Upper lobe of left lung (tissue), 6 donors: ENCODE measurements at places on chromosomes 11 and 22. TPM values are rescaled to one million over a fixed set of nuclear protein-coding genes. Genes with fewer than 3 reads are reported as not detected.

Gene PRG3
- total RNA-seq: not detected

Gene NPAS4
- total RNA-seq: not detected

- H3K27ac ChIP-seq: no peak overlapping the region
- no peak overlapping the region for H3K4me3 ChIP-seq
- no peak for DNase-seq
- H3K27me3 ChIP-seq: no peaks in the 10 kb centered on the region
- H3K4me1 ChIP-seq: peaks cover 20% of the 10 kb centered on the region
Observed at GRCh38 chr11:119691020-119691666, 37.9 kb downstream of the NECTIN1 start.

- H3K4me1 ChIP-seq: no peaks in the 10 kb centered on the region
- DNase-seq: no peak
- no peaks in the 10 kb centered on the region for H3K27me3 ChIP-seq
Observed at GRCh38 chr11:14703731-14704130, 60.1 kb downstream of the PDE3B start.

GRCh38 chr11:82986446-82986845 is 84.9 kb downstream of the DDIAS start:
- no peak overlapping the region for H3K4me3 ChIP-seq
- no peak for DNase-seq
- no peak overlapping the region for H3K27ac ChIP-seq
- no peaks in the 10 kb centered on the region for H3K4me1 ChIP-seq

GRCh38 chr11:129455756-129456655 is 80.4 kb downstream of the BARX2 start:
- H3K27ac ChIP-seq: no peak overlapping the region
- no peaks in the 10 kb centered on the region for H3K4me1 ChIP-seq
- H3K4me3 ChIP-seq: no peak overlapping the region
- no peaks in the 10 kb centered on the region for H3K27me3 ChIP-seq
- no peaks in the 10 kb centered on the region for H3K36me3 ChIP-seq

GRCh38 chr11:9001736-9002135 is 2.1 kb downstream of the NRIP3 start:
- H3K27ac ChIP-seq: no peak overlapping the region
- DNase-seq: no peak
- no peaks in the 10 kb centered on the region for H3K36me3 ChIP-seq
- H3K27me3 ChIP-seq: peaks cover 9% of the 10 kb centered on the region
- H3K4me1 ChIP-seq: peaks cover 22% of the 10 kb centered on the region
- H3K4me3 ChIP-seq: no peak overlapping the region

GRCh38 chr11:14158393-14158792 is 195.9 kb downstream of the SPON1 start:
- no peaks in the 10 kb centered on the region for H3K27me3 ChIP-seq
- H3K27ac ChIP-seq: no peak overlapping the region
- no peak for DNase-seq
- H3K4me1 ChIP-seq: no peaks in the 10 kb centered on the region
- no peak overlapping the region for H3K4me3 ChIP-seq
